ENCODE measurements at places on chromosomes 6 and 20. TPM values are rescaled to one million over a fixed set of nuclear protein-coding genes. Genes with fewer than 3 reads are reported as not detected.

HLA-DRA gene
- total RNA-seq = 101 TPM

CUTA gene
- total RNA-seq = 110 TPM

SFTA2 gene
- not detected for total RNA-seq

C6orf163 gene
- 3.5 TPM for total RNA-seq

GPR63 gene
- 0.90 TPM for total RNA-seq

PLTP gene
- 134 TPM for total RNA-seq

CD93 gene
- 88.2 TPM for total RNA-seq

ABHD16B gene
- not detected for total RNA-seq

LPA gene
- total RNA-seq = not detected

NHLRC1 gene
- total RNA-seq = 1.9 TPM

RIMS4 gene
- total RNA-seq = 5.6 TPM

FNDC11 gene
- 0.19 TPM for total RNA-seq

ADGB gene
- total RNA-seq = not detected

C20orf202 gene
- 0.29 TPM for total RNA-seq

LIN28B gene
- total RNA-seq = not detected

CLPSL2 gene
- not detected for total RNA-seq

FAM217A gene
- not detected for total RNA-seq

RBM24 gene
- 15.7 TPM for total RNA-seq

SLC17A3 gene
- total RNA-seq = not detected

GJA10 gene
- total RNA-seq = not detected

TBX18 gene
- 42.3 TPM for total RNA-seq

CRISP2 gene
- total RNA-seq = not detected

SLC35D3 gene
- not detected for total RNA-seq

SLC17A4 gene
- total RNA-seq = not detected

PDE7B gene
- total RNA-seq = 5.9 TPM

AHI1 gene
- 41.2 TPM for total RNA-seq

BHLHE23 gene
- total RNA-seq = not detected

VARS1 gene
- 60.8 TPM for total RNA-seq

ZC3H12D gene
- total RNA-seq = 2.2 TPM

FAXC gene
- 12.9 TPM for total RNA-seq

DEFB132 gene
- not detected for total RNA-seq

PLA2G7 gene
- 1.5 TPM for total RNA-seq

ACTL10 gene
- 1.4 TPM for total RNA-seq

APCDD1L gene
- total RNA-seq = 1.5 TPM

WFDC2 gene
- total RNA-seq = 38.0 TPM

TMEM200A gene
- 24.0 TPM for total RNA-seq

PET117 gene
- 9.6 TPM for total RNA-seq

SH3BGRL2 gene
- 14.0 TPM for total RNA-seq

FAM83B gene
- not detected for total RNA-seq

PREX1 gene
- 22.0 TPM for total RNA-seq

ESF1 gene
- 19.1 TPM for total RNA-seq

DYNLT2 gene
- 1.1 TPM for total RNA-seq

TCF15 gene
- 2.2 TPM for total RNA-seq

NFATC2 gene
- total RNA-seq = 4.4 TPM

XKR7 gene
- total RNA-seq = not detected

LY6G5C gene
- 1.9 TPM for total RNA-seq

PHACTR3 gene
- 0.43 TPM for total RNA-seq

SNAI1 gene
- total RNA-seq = 8.9 TPM

CFB gene
- total RNA-seq = 83.3 TPM

LTB gene
- 1.6 TPM for total RNA-seq

ABHD12 gene
- total RNA-seq = 32.7 TPM

NANP gene
- total RNA-seq = 4.5 TPM

SALL4 gene
- not detected for total RNA-seq

MUC22 gene
- not detected for total RNA-seq

CST4 gene
- total RNA-seq = not detected

MOXD1 gene
- total RNA-seq = 4.2 TPM

LCA5 gene
- 6.8 TPM for total RNA-seq

TGM6 gene
- not detected for total RNA-seq

C6orf47 gene
- 18.8 TPM for total RNA-seq
